ENCODE measurements at places on chromosomes 16 and 17.
A peak's percentile ranks its signal among the peaks of the same experiment; 100 is the strongest.

DNA sequence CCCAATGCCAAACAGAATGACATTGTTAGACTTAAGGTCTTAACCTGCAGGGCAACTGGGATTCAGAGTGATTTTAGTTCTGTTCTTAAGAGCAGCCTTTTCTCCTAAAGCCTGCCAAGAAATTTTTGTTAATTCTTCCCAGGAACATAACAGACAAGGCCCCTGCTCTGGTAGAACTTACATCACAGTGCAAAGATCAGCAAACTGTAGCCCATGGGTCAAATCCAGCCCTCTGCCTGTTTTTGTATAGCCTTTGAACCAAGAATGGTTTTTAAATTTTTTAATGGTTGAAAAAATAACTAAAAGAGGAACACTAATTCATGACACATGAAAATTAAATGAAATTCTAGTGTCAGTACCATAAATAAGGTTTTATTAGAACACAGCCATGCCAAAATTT is 3.8 kb downstream of the ACSM3 start:
- DNase-seq, result no peak

DNA sequence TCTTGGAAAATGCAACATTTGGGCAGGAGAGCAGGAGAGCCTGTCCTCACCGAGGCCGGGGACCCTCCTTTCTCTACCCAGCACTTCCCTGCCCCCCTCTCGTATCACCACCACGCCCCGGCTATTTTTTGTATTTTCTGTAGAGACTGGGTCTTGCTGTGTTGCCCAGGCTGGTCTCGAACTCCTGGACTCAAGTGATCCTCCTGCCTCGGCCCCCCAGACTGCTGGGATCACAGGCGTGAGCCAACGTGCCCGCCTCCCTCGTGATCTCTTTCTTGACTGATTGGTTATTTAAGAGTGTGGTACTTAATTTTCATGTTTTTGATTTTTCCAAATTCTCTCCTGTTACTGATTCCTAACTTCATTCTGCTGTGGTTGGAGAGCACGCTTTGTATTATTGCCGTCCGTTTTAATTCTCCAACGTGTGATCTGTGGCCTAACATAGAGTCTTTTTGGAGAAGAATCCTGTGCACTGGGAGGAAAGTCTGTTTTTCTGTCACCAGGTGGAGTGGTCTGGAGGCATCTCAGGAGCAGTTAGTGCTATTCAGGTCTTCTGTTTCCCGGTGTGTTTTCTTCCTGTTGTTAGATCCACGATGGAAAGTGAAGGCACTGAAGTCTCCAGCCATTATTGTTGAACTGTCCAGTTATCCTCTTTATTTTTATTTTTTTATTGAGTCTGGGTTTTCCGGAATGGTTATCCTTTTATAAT is 40.4 kb downstream of the ZNF778 start:
- peak; percentile 24 for DNase-seq

- DNase-seq, result no peak
These were observed 372.7 kb upstream of the ZFHX3 start for GRCh38 chr16:73420676-73421075.

DNA sequence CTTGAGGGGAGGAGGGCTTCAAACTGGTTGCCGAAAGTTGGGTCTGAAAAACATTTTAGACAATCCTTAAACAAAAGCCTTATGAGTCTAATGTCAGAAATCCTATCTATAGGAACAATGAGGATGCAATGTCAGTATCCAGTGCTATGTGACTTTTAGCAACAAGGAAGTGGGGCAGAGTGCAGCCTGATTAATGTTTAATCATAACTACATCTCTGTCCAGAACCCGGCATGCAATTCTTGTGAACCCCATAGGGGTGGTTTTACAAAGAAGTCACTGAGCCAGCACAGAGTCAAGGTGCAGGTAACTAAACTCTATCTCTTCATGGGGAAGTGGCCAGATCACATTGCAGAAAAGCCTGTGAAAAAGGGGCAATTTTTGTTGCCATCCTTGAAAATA is 267.5 kb downstream of the HS3ST4 start:
- no peak for DNase-seq

DNA sequence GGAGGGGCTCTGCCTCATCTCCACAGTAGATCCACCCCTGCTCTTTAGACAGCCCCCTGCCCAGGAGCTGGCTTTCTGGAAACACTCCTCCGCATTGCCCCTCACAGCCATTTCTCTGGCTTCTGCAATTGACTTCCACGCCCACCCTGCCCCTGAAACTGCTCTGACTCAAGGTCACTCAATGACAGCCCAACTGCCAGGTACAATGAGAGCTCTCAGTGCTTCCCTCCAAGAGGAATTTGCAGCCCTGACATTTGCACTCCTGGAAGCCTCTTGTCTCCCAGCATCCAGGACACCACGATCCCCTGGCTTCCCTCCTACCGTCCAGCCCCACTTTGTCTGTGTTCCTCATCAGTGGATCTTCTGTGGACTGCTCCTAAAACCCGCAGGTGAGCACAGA is 421.5 kb downstream of the SOX9 start:
- DNase-seq, result no peak

Data from GM10248 (cell line).